ENCODE measurements at places on chromosomes 6 and 20.
A peak's percentile ranks its signal among the peaks of the same experiment; 100 is the strongest.

DNA sequence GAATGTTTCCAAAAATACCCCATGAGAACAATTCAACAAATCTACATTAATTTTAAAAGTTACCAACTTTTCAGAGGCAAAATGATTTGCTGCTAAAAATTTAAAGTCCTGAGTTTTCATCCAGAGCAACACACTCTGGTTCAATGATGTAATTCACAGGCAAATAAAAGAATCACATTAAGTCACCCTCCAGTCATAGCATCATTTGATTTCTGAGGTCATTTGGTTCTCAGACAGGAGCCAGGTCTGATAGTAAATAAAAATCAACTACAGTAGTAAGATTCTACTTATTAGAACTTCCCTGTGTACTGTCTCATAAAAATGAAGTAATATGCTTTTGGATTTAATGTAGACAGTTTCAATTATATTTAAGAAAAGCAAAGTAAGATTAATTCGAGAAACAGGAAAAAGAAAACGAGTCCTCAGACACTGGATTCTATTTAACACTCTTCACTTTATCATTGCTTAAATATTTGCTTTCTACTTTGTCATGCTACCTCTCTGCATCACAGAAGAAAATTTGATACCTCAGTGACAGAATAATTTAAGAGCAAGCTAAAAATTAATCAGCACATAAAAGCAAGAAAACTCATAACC is 25.8 kb downstream of the MAP7 start:
- no peak for DNase-seq

- no peak for DNase-seq
Measured at GRCh38 chr6:116616737-116617053, 416 bp downstream of the RSPH4A start.

DNA sequence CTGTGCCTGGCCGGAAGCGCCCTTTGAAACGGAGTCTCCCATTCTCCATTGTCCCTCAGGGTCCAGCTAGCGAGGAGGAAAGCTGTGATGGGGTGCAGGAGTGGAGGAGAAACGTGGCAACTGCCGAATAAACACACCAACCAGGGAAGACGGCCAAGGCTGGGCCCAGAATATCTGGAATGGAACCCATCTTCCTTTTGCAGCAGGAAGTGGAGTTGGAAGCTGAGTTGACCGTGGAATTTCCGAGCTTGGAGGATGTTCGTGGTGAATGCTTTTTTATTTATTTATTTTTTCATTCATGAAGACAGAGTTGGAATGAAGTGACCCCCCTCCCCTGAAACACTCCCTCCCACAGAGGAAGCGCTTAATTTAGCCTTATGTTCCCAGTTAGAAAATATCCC is 105.6 kb upstream of the RNF24 start:
- no peak for DNase-seq

- DNase-seq = peak; percentile 77
Measured at GRCh38 chr6:63635588-63636517, at the start of gene PHF3. Gene PHF3, plus strand, starts transcription at chr6:63635802. Its CDS starts 10,750 bp downstream, at chr6:63646552.

DNA sequence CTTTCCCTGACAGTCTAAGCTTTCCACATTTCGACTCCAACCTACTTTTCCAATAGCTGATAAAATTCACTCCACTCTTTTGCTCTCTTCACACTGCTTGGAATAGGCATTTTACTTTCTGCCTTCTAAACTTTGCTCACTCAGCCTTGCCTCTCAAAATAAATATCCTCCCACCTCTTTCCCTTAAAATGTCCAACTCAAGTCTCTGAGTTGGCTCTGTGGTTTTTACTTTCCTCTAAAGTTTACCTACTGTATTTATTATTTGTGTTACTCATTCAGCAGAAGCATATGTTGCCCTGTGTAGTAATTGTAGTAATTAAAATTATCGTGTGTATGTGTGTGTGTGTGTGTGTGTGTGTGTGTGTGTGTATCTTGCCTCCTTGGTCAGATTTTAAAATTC is 20.0 kb upstream of the CDYL start:
- DNase-seq = no peak

DNA sequence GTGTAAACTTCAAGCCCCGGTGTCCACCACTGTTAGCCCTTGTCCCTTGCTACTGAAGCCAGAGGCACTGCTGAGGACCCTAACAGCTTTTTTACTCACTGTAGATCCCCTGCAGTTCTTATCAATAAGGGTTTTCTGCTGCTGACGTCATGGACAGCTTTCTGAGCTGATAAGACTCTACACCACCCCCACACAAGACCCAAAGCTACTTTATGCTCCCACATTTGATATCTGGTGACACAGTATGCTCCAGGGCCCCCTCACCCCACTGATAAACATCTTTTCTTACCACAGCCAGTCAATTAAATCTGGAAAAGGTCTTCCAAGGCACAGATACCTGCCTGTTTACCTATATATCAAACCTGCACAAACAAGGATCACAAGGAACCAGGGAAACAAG is 65.3 kb downstream of the NUS1 start:
- no peak for DNase-seq

DNA sequence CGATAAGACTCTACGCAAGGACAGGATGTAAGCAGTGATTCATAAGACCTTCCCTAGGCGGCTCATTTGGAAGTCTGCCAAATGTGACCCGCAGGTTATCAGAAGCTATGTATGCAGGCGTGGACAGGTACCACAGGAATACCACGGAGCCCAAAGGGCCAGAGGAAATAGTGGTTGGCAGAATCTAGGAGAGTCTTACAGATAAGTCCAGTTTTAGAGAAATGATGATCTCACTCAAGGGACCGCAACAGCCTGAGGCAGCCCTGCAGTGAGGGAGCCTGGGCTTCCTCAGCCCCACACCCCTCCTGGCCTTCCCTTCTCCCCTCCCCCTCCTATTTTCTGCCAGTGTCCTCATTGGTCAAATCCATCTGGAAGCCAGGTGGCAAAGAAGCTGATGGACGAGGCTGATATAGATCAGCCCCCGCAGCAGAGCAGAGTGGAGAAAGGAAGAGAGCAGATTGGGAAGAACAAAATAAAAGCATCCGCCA is 110.6 kb downstream of the FNDC1 start:
- DNase-seq = no peak

DNA sequence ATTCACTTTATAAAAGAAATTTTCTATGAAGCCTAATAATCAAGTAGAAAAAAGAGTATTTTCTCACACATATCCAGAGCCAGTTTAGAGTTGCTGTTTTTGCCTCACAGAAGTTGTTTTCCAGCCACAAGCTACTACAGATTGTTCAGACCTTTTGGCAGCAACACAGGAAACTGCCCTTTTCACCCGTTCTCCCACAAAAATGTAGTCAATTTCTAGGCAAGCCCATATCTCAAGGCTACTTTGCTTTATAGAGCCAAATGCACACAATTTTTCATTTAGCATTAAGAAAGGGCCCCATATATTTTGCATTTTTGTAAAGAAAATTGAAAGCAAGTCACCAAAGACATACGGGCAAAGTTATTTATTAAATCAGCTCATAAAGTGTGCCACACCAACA is 49.5 kb downstream of the EPB41L2 start:
- no peak for DNase-seq

GRCh38 chr20:59940956-59941294 is 736 bp downstream of the FAM217B start:
- no peak for DNase-seq

GRCh38 chr20:34332262-34332920 is 29.2 kb upstream of the AHCY start:
- no peak for DNase-seq

DNA sequence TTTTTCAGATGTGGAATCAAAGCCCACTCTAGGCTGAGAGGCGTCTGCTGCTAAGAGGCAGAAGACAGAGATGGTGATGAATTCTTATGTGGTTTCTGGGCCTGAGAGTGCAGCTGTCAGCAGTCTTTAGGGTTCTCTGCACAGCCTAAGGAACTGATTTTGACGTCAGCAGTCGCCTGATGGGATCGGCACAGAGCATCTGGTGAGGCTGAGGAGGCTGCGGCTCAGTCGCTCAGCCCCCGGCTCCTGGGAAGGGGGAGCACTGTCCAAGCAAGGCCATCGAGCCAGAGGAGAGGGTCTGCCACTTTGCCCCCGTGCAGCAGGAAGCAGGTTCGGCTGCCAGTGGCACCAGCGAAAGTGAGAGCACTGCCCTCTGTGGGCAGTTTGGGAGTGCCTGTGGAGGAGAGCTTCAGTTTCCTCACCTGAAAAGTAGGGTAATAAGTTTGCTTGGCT is 92.5 kb downstream of the TCP11 start:
- DNase-seq = no peak

DNA sequence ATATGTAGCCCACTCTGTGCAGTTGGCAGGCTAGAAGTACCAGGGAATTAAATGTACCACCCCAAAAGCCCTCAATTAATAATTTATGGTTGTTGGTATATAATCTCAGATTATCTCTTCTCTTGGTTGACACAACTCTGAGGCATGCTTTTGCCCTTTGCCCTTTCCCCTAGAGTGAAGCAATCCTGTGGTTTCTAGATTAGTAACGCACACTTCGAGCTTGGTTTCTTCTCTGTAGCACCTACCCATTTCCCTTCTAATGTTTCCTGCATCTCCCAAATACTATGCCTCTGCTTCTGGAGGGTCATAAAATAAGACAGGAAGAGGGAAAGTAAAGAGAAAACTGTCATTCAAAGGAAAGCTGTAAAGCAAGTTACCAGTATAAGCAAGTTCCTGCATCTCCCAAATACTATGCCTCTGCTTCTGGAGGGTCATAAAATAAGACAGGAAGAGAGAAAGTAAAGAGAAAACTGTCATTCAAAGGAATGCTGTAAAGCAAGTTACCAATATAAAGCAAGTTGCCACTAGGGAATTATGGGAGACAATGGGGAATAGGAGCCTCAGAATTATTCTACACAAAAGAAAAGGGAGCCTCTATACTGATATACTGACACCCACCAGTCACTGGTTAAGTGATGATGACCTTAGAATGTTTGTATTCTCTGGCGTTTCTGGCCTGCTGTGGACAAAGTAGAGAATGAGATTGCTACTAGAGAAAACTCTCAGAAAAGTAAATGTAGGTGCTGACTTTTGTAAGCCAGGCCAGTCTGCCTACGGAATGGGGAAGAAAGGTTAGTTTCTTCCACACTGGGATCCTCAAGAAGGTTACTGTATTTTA is 862.6 kb upstream of the MAN1A1 start:
- DNase-seq = no peak

- DNase-seq = no peak
Measured at GRCh38 chr20:11057624-11058023, 383.8 kb upstream of the JAG1 start.
